ENCODE measurements at places on chromosomes 16 and 17.

GRCh38 chr17:6384481-6384880, 50.4 kb downstream of the AIPL1 start:
- H3K4me3 ChIP-seq, result no peak overlapping the region
- H3K4me1 ChIP-seq, result no peaks in the 10 kb centered on the region
- DNase-seq, result no peak
- peaks cover 10% of the 10 kb centered on the region for H3K27me3 ChIP-seq
- H3K36me3 ChIP-seq, result no peaks in the 10 kb centered on the region

DNA sequence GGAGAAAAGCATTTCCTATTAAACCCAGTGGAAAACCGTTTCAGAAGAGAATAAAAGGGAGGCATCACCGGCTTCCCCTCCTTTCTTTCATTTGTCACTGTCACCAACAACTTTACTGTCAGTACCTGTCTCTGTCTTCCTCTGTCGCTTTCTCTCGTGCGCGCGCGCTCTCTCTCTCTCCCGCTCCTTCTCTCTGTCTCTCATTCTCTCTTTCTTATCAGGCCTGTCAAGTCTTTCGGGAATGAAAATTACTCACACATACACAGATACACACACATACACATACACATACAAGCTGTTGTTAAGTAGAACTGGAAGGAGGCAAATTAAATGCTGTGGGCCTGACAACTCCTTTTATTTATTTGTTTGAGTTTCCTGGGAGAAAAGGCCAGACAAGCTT, 17.6 kb downstream of the MYOCD start:
- no peak overlapping the region for H3K4me3 ChIP-seq
- H3K27ac ChIP-seq, result no peak overlapping the region
- no peak for DNase-seq
- H3K4me1 ChIP-seq, result no peaks in the 10 kb centered on the region

DNA sequence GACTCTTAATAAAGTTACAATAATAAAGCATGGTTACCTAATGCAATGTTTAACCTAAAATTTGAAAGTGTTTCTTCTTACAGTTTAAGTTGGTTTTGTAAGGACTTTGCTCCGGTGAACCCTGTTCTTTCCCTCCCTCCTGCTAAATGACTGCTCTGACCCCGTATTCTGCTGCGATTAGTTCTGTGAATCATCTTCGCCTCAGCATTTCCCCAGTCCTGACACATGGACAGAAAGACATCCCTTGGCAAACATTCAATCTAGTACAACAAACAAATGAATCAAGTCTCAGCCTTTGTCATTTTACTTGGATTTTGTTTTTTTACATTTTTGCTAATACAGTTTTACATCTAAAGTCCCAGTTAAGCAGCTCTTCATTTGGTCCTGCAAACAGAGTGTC, 15.4 kb downstream of the KCNJ2 start:
- no peaks in the 10 kb centered on the region for H3K36me3 ChIP-seq
- H3K4me1 ChIP-seq, result no peaks in the 10 kb centered on the region
- H3K27me3 ChIP-seq, result no peaks in the 10 kb centered on the region
- H3K4me3 ChIP-seq, result no peak overlapping the region
- no peak overlapping the region for H3K27ac ChIP-seq

GRCh38 chr17:67990909-67991308, 5.4 kb downstream of the C17orf58 start:
- no peak overlapping the region for H3K4me3 ChIP-seq
- H3K27me3 ChIP-seq, result peaks cover 33% of the 10 kb centered on the region
- H3K36me3 ChIP-seq, result peaks cover 1% of the 10 kb centered on the region
- H3K4me1 ChIP-seq, result peaks cover 25% of the 10 kb centered on the region
- DNase-seq, result no peak

GRCh38 chr17:9290226-9290613, 268.9 kb downstream of the NTN1 start:
- no peaks in the 10 kb centered on the region for H3K27me3 ChIP-seq
- DNase-seq, result no peak
- peaks cover 21% of the 10 kb centered on the region for H3K4me1 ChIP-seq
- H3K36me3 ChIP-seq, result no peaks in the 10 kb centered on the region
- peak overlapping the region; percentile 40 for H3K27ac ChIP-seq
- H3K4me3 ChIP-seq, result no peak overlapping the region

- no peaks in the 10 kb centered on the region for H3K27me3 ChIP-seq
- no peak overlapping the region for H3K27ac ChIP-seq
- no peaks in the 10 kb centered on the region for H3K4me1 ChIP-seq
- no peak for DNase-seq
- H3K36me3 ChIP-seq, result peaks cover 70% of the 10 kb centered on the region
- no peak overlapping the region for H3K4me3 ChIP-seq
Observed at GRCh38 chr16:11759163-11759834, 16.6 kb upstream of the TXNDC11 start.

DNA sequence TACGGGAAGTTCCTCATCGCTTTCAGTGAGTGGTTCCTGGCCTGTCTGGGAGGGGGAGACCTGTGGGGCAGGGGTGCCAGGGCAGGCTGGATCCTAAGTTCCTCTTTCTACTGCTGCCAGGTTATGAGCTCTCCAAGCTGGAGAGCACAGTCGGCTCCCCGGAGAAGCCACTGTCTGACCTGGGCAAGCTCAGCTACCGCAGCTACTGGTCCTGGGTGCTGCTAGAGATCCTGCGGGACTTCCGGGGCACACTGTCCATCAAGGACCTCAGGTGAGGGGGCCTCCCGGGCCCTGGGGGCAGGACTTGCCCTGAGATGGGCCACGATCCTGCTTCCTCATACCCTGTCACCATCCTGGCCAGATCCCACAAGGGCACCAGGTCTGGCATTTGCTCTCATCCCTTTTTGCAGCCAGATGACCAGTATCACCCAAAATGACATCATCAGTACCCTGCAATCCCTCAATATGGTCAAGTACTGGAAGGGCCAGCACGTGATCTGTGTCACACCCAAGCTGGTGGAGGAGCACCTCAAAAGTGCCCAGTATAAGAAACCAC, 5.1 kb downstream of the PRSS8 start:
- no peak overlapping the region for H3K4me3 ChIP-seq
- DNase-seq, result no peak
- H3K36me3 ChIP-seq, result peaks cover 20% of the 10 kb centered on the region
- no peak overlapping the region for H3K27ac ChIP-seq

DNA sequence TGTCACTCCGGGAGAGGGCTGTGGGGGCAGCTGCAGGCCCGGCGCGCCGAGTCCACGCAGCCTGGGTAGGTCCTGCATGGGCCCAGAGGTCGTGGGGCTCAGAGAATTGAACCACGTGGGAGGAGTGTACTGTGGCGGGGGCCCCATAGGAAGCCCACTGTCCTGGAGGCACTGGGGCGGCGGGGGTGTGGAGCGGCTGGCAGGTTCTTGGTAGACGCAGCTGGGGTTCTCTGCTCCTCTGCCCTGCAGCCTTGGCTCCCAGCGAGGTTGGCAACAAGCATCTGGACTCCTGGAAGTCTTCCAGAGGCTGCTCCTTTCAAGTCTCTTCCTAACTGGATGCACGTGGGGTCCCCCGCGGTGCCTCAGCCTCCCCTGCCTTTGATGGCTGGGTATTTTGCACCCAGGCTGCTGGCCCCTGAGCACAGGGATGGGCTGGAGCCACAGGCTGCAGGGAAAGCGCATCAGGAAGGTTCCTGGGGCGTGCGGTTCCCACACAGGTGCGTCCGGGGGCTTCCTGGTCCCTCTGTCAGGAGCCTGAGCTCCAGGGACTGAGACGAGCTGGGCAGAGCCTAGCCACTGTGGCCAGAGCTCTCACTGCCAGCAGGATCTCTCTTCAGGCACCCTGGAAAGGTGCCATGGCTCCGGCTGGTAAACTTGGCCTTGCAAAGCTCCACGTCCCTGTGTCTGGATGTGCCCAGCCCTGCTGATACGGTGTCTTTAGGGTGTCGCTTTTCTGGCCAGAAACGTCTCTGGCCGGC, 9.3 kb downstream of the KCTD5 start:
- no peak overlapping the region for H3K4me3 ChIP-seq
- no peak overlapping the region for H3K27ac ChIP-seq
- no peaks in the 10 kb centered on the region for H3K27me3 ChIP-seq
- H3K36me3 ChIP-seq, result peaks cover 12% of the 10 kb centered on the region
- no peak for DNase-seq

DNA sequence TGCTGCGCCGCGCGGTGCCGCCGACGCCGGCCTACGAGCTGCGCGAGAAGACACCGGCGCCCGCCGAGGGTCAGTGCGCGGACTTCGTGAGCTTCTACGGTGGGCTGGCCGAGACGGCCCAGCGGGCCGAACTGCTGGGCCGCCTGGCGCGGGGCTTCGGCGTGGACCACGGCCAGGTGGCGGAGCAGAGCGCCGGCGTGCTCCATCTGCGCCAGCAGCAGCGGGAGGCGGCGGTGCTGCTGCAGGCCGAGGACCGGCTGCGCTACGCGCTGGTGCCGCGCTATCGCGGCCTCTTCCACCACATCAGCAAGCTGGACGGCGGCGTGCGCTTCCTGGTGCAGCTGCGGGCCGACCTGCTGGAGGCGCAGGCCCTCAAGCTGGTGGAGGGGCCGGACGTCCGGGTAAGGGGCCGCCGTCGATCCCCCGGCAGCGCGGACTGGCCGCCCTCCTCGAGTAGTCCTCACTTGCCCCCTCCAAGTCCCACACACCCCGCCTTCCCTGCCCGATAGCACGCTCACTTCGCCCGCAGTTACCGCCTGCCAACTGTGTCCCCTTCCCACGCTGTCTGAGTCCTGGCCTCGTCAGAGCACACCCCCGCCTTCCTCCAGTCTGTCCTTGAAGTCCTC, 470 bp downstream of the MLYCD start:
- peaks cover 18% of the 10 kb centered on the region for H3K27me3 ChIP-seq
- peaks cover 2% of the 10 kb centered on the region for H3K36me3 ChIP-seq
- H3K27ac ChIP-seq, result peak overlapping the region; percentile 78
- H3K4me3 ChIP-seq, result peak overlapping the region; percentile 90

GRCh38 chr17:57649731-57650484, 95.2 kb downstream of the CCDC182 start:
- H3K27me3 ChIP-seq, result no peaks in the 10 kb centered on the region
- peaks cover 4% of the 10 kb centered on the region for H3K4me1 ChIP-seq
- H3K4me3 ChIP-seq, result no peak overlapping the region
- DNase-seq, result no peak
- no peak overlapping the region for H3K27ac ChIP-seq

- H3K4me1 ChIP-seq, result peaks cover 61% of the 10 kb centered on the region
- peak overlapping the region; percentile 97 for H3K4me3 ChIP-seq
- H3K27me3 ChIP-seq, result peaks cover 69% of the 10 kb centered on the region
- peak overlapping the region; percentile 96 for H3K27ac ChIP-seq
- DNase-seq, result peak; percentile 62
Observed at GRCh38 chr17:14299280-14300141, 1.4 kb upstream of the HS3ST3B1 start.

- no peaks in the 10 kb centered on the region for H3K27me3 ChIP-seq
- H3K4me1 ChIP-seq, result no peaks in the 10 kb centered on the region
- no peak overlapping the region for H3K4me3 ChIP-seq
- no peak overlapping the region for H3K27ac ChIP-seq
- DNase-seq, result no peak
Observed at GRCh38 chr17:632560-632959, 82.1 kb downstream of the VPS53 start.

- no peak overlapping the region for H3K27ac ChIP-seq
- H3K36me3 ChIP-seq, result no peaks in the 10 kb centered on the region
- H3K4me3 ChIP-seq, result peak overlapping the region; percentile 60
- peaks cover 11% of the 10 kb centered on the region for H3K4me1 ChIP-seq
- H3K27me3 ChIP-seq, result peaks cover 62% of the 10 kb centered on the region
- peak; percentile 82 for DNase-seq
Observed at GRCh38 chr17:38508954-38509771, 80.9 kb downstream of the ARHGAP23 start.

GRCh38 chr17:74840989-74841666, 18.6 kb downstream of the GRIN2C start:
- no peak for DNase-seq
- H3K4me1 ChIP-seq, result peaks cover 13% of the 10 kb centered on the region
- no peak overlapping the region for H3K27ac ChIP-seq
- peaks cover 2% of the 10 kb centered on the region for H3K36me3 ChIP-seq
- H3K4me3 ChIP-seq, result no peak overlapping the region

- no peaks in the 10 kb centered on the region for H3K4me1 ChIP-seq
- H3K36me3 ChIP-seq, result no peaks in the 10 kb centered on the region
- DNase-seq, result no peak
- H3K4me3 ChIP-seq, result no peak overlapping the region
- H3K27ac ChIP-seq, result no peak overlapping the region
- H3K27me3 ChIP-seq, result peaks cover 30% of the 10 kb centered on the region
Observed at GRCh38 chr17:41610965-41611640, 1.5 kb downstream of the KRT16 start.

- peak overlapping the region; percentile 68 for H3K4me3 ChIP-seq
- H3K4me1 ChIP-seq, result peaks cover 68% of the 10 kb centered on the region
- H3K27me3 ChIP-seq, result peaks cover 20% of the 10 kb centered on the region
- no peak for DNase-seq
- H3K27ac ChIP-seq, result peak overlapping the region; percentile 76
- peaks cover 42% of the 10 kb centered on the region for H3K36me3 ChIP-seq
Observed at GRCh38 chr17:7352503-7352889, 534 bp downstream of the KCTD11 start.

GRCh38 chr17:70897446-70897845, 728.1 kb downstream of the KCNJ2 start:
- H3K27ac ChIP-seq, result no peak overlapping the region
- H3K27me3 ChIP-seq, result no peaks in the 10 kb centered on the region
- no peak overlapping the region for H3K4me3 ChIP-seq
- no peaks in the 10 kb centered on the region for H3K4me1 ChIP-seq
- DNase-seq, result no peak
- no peaks in the 10 kb centered on the region for H3K36me3 ChIP-seq

- H3K4me3 ChIP-seq, result no peak overlapping the region
- peaks cover 3% of the 10 kb centered on the region for H3K4me1 ChIP-seq
- DNase-seq, result no peak
- no peak overlapping the region for H3K27ac ChIP-seq
- peaks cover 50% of the 10 kb centered on the region for H3K36me3 ChIP-seq
Observed at GRCh38 chr16:71927383-71927782, 32.1 kb downstream of the IST1 start.

- H3K4me1 ChIP-seq, result peaks cover 54% of the 10 kb centered on the region
- peaks cover 10% of the 10 kb centered on the region for H3K36me3 ChIP-seq
- no peak for DNase-seq
- no peaks in the 10 kb centered on the region for H3K27me3 ChIP-seq
- no peak overlapping the region for H3K4me3 ChIP-seq
- H3K27ac ChIP-seq, result peak overlapping the region; percentile 76
Observed at GRCh38 chr17:57441270-57441600, 184.9 kb downstream of the MSI2 start.

DNA sequence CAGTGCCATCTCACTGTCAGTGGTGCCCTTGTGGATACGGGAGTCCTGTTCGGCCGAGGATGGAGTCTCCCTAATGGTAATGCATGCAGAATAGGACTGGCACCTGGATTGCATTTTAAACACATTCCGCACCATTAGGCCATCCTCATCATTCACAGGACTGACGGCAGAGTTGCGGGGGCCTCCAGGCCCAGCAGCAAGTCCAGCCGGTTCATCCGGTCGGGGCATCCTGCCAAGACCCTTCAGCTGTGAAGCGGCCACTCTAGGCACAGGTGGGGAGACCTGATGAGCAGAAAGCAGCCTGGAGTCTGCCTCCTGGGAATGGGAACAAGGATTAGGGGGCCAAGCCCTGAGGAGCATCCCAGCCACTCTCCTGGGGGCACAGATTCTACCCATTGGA, 90.3 kb upstream of the XYLT1 start:
- peaks cover 17% of the 10 kb centered on the region for H3K27me3 ChIP-seq
- no peak overlapping the region for H3K4me3 ChIP-seq
- no peaks in the 10 kb centered on the region for H3K36me3 ChIP-seq
